Breast epithelium (tissue), 4 donors: ENCODE measurements at places on chromosomes 3 and 15.
A peak's percentile ranks its signal among the peaks of the same experiment; 100 is the strongest.

DNA sequence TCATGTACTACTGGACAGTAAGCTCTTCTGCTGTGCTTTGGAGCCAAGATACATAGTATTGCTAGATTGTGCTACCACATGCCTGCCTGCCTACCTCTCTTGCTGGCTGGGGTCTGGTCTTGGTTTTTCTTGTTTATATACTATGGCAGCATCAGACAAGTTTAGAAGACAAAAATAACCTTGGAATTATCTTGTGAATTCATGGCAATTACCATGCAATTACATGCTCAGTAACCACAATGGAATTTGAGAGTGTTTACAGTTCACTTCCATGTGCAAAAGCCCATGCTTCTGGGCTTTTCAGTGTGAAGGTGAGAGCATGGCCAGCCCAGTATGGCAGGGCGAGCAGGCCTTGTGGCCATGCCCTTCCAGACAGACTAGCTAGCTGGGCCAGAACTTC, 48.0 kb upstream of the C15orf61 start:
- no peak for DNase-seq

DNA sequence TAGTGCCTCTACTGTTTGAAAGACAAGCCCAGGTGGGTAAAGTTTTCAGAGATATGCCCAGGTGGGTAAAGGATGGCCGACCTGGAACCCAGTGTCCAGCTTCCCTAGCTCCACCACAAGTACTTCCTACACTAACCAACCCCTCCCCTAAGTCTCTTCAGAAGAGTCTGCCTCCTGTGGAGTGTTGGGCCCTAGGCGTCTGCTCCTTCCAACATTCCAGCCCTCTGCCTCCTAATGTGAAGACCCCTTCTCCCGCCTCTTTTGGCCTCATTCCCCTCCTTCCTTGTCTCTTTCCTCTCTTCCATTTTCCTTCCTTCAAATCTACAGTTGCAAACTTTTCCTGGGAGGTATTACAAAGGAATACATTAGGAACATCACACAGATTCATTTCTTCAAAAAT, 38.6 kb downstream of the CNTN3 start:
- DNase-seq, result no peak

DNA sequence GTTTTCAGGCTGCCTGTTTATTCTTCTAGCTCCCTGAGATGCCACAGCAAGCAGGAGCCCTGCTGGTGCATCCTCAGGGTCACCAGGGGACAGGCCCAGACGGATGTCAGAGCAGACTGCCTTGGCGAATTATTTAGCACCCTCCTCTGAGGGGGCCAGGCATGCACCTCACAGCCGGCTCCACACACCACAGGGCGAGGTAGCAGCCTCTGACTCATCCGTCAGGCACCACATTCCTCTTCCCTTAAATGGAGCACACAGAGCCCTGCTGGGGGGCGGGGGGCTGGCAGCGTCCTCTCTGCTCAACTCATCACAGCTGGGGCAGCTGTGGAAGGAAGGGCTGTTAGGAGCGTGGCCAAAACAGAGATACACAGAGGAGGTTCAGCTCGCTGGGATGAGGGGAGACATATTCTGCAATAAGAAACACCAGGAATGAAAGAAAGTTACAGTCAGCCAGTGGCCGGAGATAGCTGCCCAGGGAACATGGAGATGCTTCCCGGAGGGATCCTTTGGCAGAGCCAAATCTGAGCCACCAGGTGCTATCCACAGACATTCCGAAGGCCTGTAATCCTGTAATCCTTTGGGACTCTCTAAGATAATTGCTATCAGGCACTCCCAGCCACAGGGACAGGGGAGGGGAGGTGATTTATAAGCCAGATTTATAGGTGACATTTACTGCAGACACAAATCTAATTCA, 13.9 kb upstream of the PRICKLE2 start:
- peak; percentile 81 for DNase-seq

- no peak for DNase-seq
These were observed 23.9 kb upstream of the XIRP1 start for GRCh38 chr3:39216176-39216790.

DNA sequence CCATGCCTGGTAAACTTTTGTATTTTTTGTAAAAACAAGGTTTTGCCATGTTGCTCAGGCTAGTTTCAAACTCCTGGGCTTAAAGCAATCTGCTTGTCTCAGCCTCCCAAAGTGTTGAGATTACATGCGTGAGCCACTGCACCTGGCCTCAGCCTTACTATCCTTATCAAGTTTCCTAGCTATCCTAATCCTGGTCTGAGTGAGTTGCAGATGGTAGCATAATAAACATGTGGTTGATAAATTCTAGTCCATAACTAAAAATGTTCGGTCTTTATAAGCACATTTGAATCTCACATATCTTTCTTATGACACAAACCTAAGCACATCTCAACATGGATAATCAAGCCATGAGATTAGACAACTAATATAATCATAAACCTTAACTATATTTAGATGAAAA, 18.5 kb downstream of the NPHP3 start:
- no peak for DNase-seq

- no peak for DNase-seq
These were observed 171.8 kb downstream of the WDR76 start for GRCh38 chr15:43998607-43999006.

DNA sequence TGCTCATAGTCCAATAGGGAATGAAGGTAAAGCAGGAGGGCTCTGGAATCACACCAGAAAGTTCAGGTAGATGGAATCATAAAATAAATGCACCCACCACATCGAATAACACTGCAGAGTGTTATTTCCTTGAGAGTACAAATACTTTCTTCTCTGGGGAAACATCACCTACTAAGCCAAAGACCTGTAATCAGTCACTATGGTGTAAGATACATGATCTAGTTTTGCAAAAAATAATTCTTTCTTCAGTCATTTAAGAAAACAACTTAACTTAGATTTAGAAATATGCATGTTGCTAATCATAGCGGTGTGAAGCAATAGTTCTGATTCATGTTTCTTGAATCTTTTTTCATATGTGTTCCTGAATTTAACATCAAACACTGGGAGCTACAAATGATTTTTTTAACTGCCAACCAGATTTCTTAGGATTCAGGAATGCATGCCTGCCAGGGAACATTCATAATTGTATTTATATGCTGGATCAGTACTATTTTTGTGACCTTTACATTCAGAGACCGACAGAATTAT, 40.2 kb upstream of the MEIS2 start:
- no peak for DNase-seq

- no peak for DNase-seq
These were observed 227.2 kb upstream of the TBL1XR1 start for GRCh38 chr3:177424521-177424920.

DNA sequence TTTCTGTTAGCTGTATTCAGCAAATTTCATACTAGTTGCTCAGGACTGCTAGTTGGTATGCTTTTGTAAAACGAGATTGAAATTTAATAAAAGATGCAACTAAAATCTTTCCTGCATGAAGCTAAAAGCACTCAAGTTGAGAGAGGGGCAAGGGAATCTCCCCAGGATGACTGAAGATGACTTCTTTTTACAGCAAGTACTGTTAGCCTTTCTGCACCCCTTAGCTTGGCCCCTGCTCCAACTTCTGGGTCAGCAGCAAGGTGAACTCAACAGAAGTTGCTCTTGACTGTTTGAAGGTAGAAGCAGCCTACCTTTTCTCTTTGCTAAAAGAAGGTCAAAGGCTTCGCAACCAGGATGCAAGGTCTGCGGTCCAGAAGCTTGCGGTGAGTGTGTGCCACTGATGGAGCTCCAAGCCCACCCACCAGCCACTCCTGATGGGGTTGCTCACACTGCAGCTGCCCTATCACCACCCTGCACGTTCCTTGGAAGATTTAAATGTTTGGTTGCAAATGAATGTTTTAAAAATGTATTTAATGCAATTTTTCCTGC, 32.5 kb downstream of the NME9 start:
- no peak for DNase-seq

GRCh38 chr3:123414973-123415775, 33.7 kb downstream of the ADCY5 start:
- no peak for DNase-seq

GRCh38 chr3:178841011-178841410, 230.6 kb downstream of the ZMAT3 start:
- no peak for DNase-seq

DNA sequence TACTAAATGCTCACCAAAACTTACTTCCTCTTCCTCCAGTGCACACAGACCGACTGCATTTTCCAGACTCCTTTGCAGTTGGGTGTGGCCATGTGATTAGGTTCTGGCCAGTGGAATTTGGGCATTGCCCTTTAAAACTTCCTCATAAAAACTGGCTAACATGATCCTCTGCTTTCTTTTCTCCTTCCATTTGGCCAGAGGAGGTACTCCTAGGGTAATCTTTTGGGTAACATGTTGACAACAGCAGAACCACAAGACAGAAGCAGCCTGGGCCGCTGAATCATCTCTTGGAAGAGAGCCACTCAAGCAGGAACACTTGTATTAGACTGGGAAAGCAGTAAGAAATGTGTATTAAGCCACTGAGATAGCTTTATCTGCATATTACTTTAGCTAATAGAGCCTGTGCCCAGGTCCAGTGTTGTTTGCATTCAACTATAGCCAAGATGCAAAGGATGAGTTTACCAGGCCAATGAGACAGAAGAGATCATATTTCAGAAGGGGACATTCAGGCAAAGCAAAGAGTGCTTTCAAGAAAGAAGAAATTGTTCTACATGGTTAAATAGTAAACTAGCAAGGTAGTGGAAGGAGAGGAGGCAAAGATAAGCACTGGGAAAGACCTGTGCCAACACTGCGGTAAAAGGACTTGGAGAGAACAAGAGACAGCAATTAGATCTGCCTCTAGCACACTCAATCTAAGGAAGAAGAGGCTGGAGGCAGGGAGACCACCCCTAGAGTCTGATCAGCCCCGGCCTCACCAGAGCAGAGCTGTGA, 79.8 kb downstream of the PLCH1 start:
- no peak for DNase-seq

DNA sequence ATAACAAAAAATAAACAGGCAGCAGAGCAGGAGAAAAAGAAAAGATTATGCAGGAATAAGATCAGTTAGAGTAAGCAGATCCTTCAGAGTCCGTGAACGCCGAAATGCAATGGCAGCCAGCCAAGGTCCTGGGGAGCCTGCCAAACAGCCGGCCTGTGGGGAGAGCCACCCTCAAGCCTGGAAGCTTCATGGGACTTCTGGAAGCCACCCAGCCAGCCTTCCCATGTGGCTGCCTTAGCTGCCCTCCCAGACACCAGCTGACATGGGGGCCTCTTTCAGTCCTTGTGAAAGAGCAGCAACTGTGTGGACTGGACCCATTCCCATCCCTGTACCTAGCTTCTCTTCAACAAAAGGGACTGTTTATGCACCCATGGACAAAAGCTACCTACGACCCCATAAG, 64.9 kb upstream of the RAD18 start:
- peak; percentile 62 for DNase-seq

GRCh38 chr3:24640330-24640877, 145.8 kb upstream of the THRB start:
- no peak for DNase-seq

DNA sequence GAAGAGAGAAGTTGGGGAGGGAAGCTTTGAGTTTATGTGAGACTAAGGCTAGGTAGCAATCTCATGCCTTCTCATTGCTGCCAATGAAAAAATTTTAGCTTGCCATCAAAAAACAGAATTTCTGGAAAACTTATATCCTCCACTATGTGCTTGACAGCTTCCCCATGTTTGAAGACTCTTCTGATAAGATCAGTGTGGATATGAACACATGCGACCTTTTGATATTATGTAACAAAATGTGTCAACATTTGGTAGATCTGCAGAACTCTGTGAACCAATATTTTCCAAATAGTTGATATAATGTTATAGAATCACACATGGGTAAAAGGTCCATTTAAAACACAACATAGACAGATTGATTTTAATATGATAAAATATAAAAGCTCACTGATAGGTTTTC, 380.9 kb upstream of the PROK2 start:
- DNase-seq, result no peak
